ENCODE measurements at places on chromosomes 2 and 18.

- DNase-seq: no peak
These were observed 60.7 kb downstream of the TET3 start for GRCh38 chr2:74045454-74045853.

DNA sequence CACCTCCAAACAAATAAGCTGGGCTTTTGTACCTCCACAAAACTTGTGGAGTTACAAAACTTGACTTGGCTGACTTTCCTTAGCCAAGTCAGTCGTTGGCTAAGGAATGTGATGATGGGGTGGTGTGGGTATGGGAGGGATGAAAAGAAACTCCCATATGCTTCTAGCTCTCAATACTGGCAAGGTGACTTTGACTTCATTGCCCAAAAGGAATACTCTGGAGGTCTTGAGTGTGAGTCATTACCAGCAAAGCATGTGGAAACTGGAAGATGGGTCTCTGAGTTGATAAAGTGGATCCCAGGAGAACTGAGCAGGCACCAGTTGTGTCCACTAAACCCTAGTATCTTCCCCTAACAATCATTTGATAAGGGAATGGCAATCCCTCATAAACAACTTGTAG, 226.7 kb downstream of the GULP1 start:
- no peak for DNase-seq

DNA sequence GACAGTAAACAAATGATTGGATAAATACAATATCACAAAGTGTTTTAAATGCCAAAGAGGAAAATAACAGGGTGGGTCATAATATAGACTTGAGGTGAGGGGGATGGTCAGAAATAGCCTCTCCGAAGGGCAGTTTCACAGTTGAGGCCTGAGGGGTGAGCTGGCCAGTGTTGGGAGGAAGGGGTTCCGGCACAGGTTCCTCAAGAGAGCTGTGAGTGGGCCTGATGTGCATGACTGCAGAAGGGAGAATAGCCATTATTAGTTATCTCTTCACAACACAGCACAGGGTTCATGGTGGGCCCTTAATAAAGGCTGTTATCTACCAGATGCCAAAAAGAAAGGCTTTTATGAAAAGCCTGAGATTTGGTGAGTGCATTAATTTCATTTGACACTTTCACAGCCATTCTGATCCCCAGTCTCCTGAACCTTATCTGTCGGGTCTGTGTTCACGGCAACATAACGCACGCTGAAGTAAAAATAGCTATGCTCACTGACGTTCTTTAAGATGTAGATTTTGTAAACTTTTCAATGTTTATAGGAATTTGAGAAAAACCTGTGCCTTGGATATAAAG, 39.6 kb downstream of the POLR1A start:
- DNase-seq: no peak

- DNase-seq: no peak
These were observed 46.6 kb downstream of the GBX2 start for GRCh38 chr2:236121546-236121945.

GRCh38 chr2:26089337-26089736, 55.5 kb downstream of the RAB10 start:
- DNase-seq: no peak

All from activated naive CD8-positive, alpha-beta T cell treated with anti-CD3 and anti-CD28 coated beads for 36 hours (primary cell).